ENCODE measurements at places on chromosomes 3 and 15. TPM values are rescaled to one million over a fixed set of nuclear protein-coding genes. Genes with fewer than 3 reads are reported as not detected.

DNA sequence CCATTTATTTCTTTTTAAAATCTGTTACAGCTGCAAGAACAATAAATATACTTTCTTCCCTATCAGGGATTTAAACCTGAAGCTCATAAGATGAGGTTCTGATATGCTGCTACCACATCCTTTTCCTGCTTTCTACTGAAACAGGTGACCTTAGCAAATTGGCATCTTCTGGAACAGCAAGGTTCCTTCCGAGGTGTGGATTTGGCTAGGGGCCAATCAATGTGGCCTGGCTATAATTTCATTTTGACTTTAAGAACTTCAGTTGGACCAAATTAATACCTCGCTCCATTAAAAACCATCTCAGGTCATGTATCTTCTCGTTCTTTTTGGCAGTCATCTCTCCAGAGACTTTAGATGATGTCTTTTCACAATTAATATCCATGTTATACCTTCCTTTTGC is 53.4 kb upstream of the C3orf80 start:
- no peak for DNase-seq
- H3K4me3 ChIP-seq = no peak overlapping the region
- H3K36me3 ChIP-seq = no peaks in the 10 kb centered on the region
- H3K4me1 ChIP-seq = peaks cover 17% of the 10 kb centered on the region

DNA sequence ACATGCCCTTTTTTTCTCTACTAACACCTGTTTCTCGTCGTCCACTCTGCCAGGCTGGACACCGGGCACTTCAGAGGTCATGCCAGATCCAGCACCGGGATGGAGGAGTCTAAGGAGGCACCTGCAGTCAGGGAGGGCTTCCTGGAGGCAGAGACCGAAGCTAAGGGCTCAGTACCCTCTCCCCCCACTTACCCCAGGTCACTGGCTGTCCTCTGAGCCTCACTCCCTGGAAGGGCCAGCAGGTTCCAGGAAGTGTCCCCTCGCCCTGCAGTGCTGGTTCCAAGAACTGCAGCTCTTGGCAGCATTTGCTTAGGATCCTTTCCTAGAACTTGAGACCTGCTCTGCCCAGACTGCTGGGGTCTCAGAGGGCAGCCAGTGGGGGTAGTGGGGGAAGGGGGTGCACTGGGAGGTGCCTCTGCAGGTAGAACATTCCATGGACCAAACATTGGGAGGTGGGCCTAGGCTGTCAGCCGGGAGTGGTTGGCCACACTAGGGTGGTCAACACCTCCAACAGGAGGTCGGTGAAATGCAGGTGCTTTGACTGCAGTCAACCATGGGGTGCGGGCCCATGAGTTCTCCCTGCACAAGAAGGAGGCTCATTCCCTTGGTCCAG is 11.3 kb downstream of the CISH start:
- no peak overlapping the region for H3K27ac ChIP-seq
- DNase-seq = no peak
- H3K4me1 ChIP-seq = peaks cover 18% of the 10 kb centered on the region

GRCh38 chr15:68230157-68231100 is 901 bp upstream of the CLN6 start:
- peak overlapping the region; percentile 55 for H3K27ac ChIP-seq
- peaks cover 14% of the 10 kb centered on the region for H3K4me1 ChIP-seq
- no peak for DNase-seq

- H3K36me3 ChIP-seq = no peaks in the 10 kb centered on the region
- no peaks in the 10 kb centered on the region for H3K27me3 ChIP-seq
Measured at GRCh38 chr15:100341750-100342560, at the start of gene ADAMTS17. TSS of gene ADAMTS17 (minus strand) at chr15:100341975. CDS start at chr15:100341899, 76 bp downstream.

- H3K27me3 ChIP-seq = no peaks in the 10 kb centered on the region
- H3K27ac ChIP-seq = no peak overlapping the region
- H3K36me3 ChIP-seq = no peaks in the 10 kb centered on the region
- DNase-seq = no peak
- no peak overlapping the region for H3K4me3 ChIP-seq
Measured at GRCh38 chr15:63403254-63403945, 21.8 kb upstream of the CA12 start.

DNA sequence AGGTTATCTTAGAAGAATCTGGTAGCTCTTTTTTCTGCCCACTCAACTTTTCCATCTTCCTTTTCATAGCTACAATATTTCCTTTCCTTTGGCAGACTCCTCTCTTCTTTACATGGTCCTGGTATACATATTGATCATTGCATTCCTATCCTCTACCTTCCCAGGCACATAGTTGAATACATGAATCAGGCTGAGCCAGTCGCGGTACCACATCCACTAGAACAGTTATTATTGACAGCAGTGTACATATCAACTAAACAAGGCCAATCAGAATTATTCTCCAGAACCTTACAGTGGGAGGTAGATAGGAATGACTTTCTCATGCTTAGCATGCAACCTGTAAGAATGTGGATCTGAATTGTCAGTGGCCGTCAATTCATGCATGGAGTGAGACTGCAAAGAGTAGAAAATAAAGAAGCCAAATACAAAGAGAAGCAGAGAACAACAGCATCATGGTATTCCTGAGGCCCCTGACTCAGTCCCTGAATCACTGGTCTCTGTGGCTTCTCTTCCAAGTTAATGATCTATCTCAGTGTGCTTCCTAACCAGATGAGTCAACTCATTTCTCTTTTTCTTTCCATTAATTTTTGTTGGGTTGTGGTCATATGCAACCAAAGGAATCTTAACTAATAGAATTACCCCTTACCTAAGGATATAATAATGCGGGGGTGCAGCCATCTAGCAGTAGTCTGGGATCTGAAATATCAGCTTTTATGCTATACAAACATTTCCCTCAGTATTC is 60.9 kb upstream of the DCBLD2 start:
- peak; percentile 99 for DNase-seq
- H3K4me3 ChIP-seq = peak overlapping the region; percentile 48
- no peaks in the 10 kb centered on the region for H3K27me3 ChIP-seq
- peaks cover 51% of the 10 kb centered on the region for H3K4me1 ChIP-seq
- H3K27ac ChIP-seq = peak overlapping the region; percentile 100
- no peaks in the 10 kb centered on the region for H3K36me3 ChIP-seq

DNA sequence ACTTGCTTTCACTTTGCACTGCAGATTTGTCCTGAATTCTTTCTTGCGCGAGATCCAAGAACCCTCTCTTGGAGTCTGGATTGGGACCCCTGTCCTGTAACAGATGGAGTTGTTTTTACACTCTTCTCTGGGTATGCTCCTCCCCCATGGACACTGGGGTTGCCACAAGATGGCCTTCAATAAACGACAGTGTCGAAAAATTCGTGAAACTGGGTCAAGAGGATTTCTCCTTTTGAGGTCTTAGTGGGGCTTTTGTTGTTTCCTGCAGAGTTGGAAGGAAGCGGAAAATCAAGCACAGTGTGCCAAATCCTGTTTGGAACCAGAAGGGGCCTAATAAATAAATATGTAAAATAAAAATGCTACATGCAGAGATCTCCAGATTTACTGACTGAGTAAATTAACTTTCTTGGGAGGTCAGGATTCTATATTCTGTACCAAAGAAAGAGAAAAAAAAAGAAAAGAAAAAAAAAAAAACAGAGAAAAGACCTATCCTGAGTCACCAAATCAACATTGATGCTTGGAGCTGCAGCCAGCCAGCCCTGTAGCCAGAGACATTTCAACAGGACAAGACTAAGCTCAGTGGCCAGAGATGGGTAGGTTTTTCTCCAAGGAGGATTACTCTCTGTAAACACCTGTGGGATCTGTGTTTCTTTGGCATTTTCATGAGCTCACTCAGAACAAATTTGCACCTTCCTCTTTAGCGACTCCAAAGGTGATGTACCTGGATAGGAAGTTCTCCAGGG is 24.8 kb downstream of the CCDC80 start:
- H3K4me3 ChIP-seq = no peak overlapping the region
- H3K36me3 ChIP-seq = peaks cover 65% of the 10 kb centered on the region
- no peaks in the 10 kb centered on the region for H3K27me3 ChIP-seq
- no peak for DNase-seq
- H3K27ac ChIP-seq = no peak overlapping the region
- peaks cover 8% of the 10 kb centered on the region for H3K4me1 ChIP-seq

CP gene
- total RNA-seq = 0.48 TPM

WDR49 gene
- total RNA-seq = 0.43 TPM

GP9 gene
- not detected for total RNA-seq

MKRN2OS gene
- total RNA-seq = 0.25 TPM

VGLL3 gene
- 53.8 TPM for total RNA-seq

GOLGA8A gene
- 62.8 TPM for total RNA-seq

DNAJA4 gene
- 0.14 TPM for total RNA-seq
